ENCODE measurements at places on chromosomes 16 and 17. TPM values are rescaled to one million over a fixed set of nuclear protein-coding genes. Genes with fewer than 3 reads are reported as not detected.

TSNAXIP1 gene
- total RNA-seq: 1.3 TPM

IL21R gene
- total RNA-seq: 2.2 TPM

TBX21 gene
- total RNA-seq: 0.15 TPM

SPNS2 gene
- total RNA-seq: 1.0 TPM

CYBA gene
- 327 TPM for total RNA-seq

ITGAD gene
- not detected for total RNA-seq

CA7 gene
- not detected for total RNA-seq

CCL7 gene
- total RNA-seq: 1.7 TPM

HBQ1 gene
- total RNA-seq: not detected

All from smooth muscle cell of trachea (primary cell).